ENCODE measurements at places on chromosomes 6 and 20.

DNA sequence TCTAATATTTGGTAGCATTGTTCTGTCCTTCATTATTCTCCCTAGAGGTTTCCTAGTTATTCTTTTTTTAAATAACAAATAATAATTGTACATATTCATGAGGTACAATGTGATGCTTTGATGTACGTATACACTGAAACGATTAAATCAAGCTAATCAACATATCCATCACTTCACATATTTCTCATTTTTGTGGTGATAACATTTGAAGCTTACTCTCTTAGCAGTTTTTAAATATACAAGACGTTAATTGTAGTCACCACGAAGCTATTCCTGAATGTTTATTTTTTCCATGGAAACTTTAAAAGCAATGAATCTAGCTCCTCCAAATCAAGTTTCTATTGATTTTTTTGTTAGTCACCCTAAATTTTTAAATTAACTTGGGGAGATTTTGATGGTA, 116.5 kb upstream of the PRND start:
- no peak for DNase-seq

- DNase-seq: no peak
Measured at GRCh38 chr6:88268508-88268907, 102.4 kb upstream of the CNR1 start.

DNA sequence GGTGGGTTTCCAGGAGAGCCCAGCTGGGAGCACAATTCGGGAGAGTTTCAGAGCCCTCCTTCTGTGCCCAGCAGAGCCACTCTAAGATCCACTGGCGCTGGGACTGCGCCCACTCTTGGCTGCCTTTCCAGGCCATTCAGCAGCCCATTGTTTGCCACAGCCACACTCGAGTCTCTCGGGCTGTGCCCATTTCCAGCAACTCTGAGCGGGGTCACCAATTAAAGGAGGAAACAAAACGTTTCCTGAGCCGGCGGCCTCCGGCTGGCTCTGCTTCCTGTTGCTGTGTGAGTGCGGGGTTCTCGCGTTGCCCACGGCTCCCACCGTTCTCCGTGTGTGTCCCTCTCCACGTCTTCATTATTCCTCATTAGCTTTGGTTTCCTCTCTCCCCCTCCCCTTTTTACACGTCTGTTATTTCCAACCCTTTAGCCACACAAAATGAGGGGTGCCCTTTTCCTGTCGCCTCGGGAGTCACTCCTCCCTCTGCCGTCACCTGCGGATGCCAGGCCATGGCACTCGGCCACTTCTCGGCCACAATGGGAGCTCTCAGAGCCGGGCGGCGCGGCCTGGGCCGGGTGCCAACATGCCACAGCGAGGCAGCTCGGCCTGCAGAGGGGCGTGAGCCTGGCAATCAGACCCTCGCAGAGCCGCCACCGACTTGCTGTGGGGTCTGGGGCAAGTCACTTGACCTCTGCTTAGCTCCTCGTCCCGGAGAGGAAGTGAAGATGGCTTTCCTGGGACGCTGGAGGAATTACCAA, 94.3 kb upstream of the NKX2-2 start:
- DNase-seq: no peak

- peak; percentile 30 for DNase-seq
Measured at GRCh38 chr6:147983581-147984366, 358.9 kb upstream of the SASH1 start.

- DNase-seq: no peak
Measured at GRCh38 chr6:90175627-90176538, 120.8 kb downstream of the BACH2 start.

GRCh38 chr6:75350808-75351207, 66.2 kb upstream of the TMEM30A start:
- no peak for DNase-seq

- no peak for DNase-seq
Measured at GRCh38 chr20:36969478-36970186, 18.1 kb upstream of the SAMHD1 start.

DNA sequence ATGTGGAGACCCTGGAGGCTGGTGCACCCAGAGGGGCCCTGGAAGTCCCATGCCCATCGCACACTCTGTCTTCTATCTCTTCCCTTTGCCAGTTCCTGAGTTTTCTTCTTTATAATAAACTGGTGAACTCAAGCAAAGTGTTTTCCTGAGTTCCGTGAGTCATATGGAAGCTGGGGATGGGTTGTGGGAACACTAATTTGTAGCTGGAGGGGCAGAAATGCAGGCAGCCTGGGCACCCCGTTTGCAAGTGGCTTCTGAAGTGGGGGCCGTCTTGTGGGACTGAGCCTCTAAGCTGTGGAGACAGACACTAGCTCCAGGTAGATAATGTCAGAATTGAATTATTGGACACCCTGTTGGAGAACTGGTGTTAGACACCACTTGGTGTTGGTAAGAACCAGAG, 3.2 kb upstream of the PPP1R3G start:
- no peak for DNase-seq

Measured in hindlimb muscle (tissue), 1 donor.